Uterus (tissue), 4 donors: ENCODE measurements at places on chromosomes 5 and 9. TPM values are rescaled to one million over a fixed set of nuclear protein-coding genes. Genes with fewer than 3 reads are reported as not detected.

PPIC gene
- total RNA-seq, result 41.7 TPM

NTRK2 gene
- 13.5 TPM for total RNA-seq

NOXA1 gene
- total RNA-seq, result 13.3 TPM

CDC14B gene
- 40.5 TPM for total RNA-seq

PCDHA9 gene
- 0.26 TPM for total RNA-seq

ADAMTSL1 gene
- total RNA-seq, result 164 TPM

TEX48 gene
- total RNA-seq, result not detected

CTSL gene
- 164 TPM for total RNA-seq

ZNF354B gene
- total RNA-seq, result 30.8 TPM

FANCC gene
- 17.1 TPM for total RNA-seq

SPATA31D4 gene
- total RNA-seq, result not detected

SFXN1 gene
- total RNA-seq, result 4.9 TPM

UBTD2 gene
- total RNA-seq, result 108 TPM

HSD17B3 gene
- not detected for total RNA-seq

TTC23L gene
- not detected for total RNA-seq

IFNK gene
- not detected for total RNA-seq

EDIL3 gene
- 29.7 TPM for total RNA-seq

UQCRQ gene
- 196 TPM for total RNA-seq

PCDHB2 gene
- not detected for total RNA-seq

NR4A3 gene
- total RNA-seq, result 5.5 TPM

SEMA4D gene
- total RNA-seq, result 1.5 TPM

RLN1 gene
- 0.76 TPM for total RNA-seq

C9orf50 gene
- total RNA-seq, result not detected

FAM221B gene
- total RNA-seq, result not detected

NAA35 gene
- 27.8 TPM for total RNA-seq
